NCI-H774 (cell line): ENCODE measurements at places on chromosomes 12 and 14.

DNA sequence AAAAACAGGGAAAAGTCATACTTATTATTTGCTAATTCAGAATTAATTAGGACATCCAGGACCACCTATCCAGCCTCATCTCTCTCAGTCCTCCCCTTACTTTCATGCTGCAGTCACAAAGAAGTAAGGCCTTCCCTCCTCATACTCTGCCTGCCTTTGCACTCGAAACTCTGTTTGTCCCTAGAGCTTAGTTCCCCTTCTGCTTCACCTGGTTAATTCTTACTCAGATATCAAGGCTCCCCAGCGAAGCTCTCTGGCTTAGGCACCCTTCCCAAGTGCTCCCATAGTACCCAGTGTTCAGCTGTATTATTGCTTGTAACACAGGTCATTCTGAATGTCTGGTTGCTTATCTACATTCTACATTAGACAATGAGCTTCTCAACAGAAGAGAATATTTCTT is 81.3 kb downstream of the ERGIC2 start:
- no peak for DNase-seq

- no peak for DNase-seq
Measured at GRCh38 chr14:86404425-86404824, 874.5 kb downstream of the FLRT2 start.

GRCh38 chr14:38145142-38145541 is 62.6 kb upstream of the SSTR1 start:
- no peak for DNase-seq

GRCh38 chr14:90545966-90546751 is 149.3 kb downstream of the CALM1 start:
- DNase-seq: no peak

- DNase-seq: peak; percentile 33
Measured at GRCh38 chr12:115998119-115998633, 279.3 kb downstream of the MED13L start.

- no peak for DNase-seq
Measured at GRCh38 chr12:57367121-57367520, 63.7 kb downstream of the R3HDM2 start.

GRCh38 chr12:46998811-46999368 is 80.5 kb upstream of the PCED1B start:
- no peak for DNase-seq
